ENCODE measurements at places on chromosomes 1 and 21.

DNA sequence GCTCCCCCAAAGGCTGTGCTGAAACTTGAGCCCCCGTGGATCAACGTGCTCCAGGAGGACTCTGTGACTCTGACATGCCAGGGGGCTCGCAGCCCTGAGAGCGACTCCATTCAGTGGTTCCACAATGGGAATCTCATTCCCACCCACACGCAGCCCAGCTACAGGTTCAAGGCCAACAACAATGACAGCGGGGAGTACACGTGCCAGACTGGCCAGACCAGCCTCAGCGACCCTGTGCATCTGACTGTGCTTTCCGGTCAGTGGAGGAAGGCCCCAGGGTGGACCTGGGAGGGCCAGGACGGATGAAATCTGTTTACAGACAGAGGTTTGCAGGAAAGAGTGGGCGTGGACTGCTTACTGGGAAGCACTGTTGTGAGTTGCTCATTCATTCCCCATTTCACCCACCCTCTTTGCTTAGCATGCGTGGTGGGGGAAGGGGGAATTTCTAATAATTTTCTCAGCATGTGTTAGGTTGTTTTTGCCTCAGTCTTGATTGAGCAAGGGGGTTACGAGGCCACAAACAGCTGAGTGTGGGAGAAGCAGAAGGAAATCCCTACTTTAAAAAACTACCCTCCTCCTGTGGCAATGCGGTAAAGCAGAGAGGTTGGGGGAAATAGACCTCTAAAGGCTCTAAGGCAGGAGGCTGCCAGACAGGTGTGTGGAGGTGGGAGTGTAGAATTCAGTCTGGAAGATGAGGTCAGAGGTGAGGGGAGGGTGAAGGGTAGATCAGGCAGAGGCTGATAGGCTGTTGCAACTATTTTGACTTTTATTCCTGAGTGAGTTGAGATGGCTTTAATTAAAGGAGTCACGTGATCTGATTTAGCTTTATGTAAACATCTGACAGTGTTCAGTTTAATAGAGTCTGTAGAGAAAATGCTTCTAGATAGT is 1.3 kb downstream of the FCGR2A start:
- DNase-seq = no peak

GRCh38 chr1:10189659-10190058 is 20.7 kb upstream of the KIF1B start:
- no peak for DNase-seq

- DNase-seq = peak; percentile 45
These were observed 98.6 kb downstream of the NAV1 start for GRCh38 chr1:201637282-201638079.

DNA sequence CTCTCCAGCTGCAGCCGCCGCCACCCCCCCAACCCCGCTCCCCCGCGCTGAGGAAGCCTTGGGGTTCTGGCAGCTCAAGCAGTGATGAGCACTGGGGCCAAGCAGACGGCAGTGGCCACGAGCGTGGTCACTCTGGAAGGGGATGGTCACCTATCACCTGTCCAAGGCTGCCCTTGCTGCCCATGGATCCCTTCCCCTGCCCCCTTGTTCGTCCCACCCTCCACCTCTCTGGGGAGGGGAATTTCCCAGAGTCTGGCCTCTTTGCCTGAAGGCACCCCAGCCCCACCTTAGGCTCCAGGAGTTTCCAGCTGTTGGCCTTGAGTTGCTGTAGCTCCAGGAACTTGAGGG is 7.2 kb upstream of the SMIM12 start:
- DNase-seq = no peak

DNA sequence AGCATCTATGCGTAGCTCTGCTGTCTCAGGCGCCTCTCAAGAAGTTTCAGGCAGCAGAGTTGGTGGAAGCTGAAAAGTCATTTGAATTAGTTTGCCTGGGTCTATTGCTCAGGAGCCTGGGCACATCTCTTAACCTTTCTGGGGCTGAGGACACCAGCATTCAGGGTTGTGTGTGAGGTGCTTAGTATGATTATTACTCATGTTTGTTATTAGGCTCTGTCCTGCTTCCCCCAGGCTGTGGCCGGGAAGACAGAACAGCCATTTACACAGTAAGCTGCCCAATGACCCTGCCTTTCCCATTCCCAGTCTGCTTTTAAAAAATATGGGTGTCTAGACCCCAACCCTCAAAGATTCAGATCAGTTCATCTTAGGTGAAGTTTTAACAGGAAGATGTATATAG is 53.9 kb upstream of the CACNA1E start:
- DNase-seq = no peak

GRCh38 chr1:87147851-87148250 is 180.8 kb upstream of the LMO4 start:
- DNase-seq = no peak

GRCh38 chr1:221720545-221720944 is 21.3 kb downstream of the DUSP10 start:
- DNase-seq = no peak

DNA sequence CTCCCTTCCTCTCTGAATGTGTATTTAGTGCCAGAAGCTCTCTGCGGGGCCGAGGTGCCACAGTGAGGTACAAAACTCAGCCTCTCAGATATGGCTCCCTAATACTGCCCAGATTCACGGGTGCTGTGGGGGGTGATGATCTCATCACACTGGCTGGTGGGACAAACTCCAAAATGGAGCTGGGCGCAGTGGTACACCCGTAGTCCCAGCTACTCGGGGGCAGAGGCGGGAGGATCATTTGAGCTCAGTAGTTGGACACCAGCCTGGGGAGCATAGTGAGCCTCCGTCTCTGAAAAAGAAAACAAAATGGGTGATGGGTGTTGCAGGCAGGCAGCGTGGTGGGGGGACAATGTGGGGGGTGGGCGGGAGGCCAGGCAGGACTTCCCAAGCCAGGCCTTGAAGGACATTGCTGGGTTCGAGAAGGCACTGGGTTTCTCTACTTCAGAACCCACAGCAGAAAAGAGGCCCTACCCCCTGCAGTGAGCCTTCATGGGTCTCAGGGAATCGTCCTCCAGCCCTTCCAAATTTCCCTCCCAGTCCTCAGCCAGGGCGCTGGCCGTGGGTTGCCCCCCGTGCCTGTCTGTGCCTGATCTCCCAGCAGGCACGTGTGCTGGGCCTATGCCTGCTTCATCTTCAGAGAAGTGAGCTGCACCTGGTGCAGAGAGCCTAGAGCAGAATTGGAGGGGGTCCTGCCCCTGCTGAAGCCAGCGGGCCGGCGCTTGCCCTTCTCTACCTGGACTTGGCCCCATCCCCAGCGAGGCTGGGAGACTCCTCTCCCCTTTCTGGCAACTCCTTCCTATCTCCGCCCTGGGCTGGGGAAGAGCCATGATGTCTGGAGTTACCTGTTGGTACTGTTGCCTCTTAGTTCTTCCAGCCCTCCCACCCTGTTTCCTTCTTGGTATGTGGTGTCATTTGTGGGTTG is 14.0 kb downstream of the H6PD start:
- DNase-seq = no peak

GRCh38 chr21:38175306-38175705 is 81.5 kb upstream of the KCNJ15 start:
- DNase-seq = no peak

DNA sequence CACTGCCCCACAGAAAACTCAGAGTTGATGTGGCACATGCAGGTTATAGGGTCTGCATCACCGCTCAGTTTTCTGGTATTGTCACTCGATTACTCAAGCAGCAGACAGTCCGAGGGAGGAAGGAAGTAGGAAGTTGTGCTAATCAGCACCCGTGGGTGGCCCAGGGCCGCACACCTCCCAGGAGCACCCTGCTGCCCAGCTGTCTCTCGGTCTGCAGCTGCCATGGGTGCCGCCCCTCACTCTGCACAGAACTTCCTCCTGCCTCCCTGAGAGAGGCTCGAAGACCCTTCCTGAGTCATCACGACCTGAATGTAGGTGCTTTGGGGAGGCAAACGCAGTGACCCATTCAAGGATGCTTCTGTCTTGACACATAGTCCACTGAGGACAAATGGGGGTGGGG is 4.2 kb upstream of the TFF3 start:
- no peak for DNase-seq

GRCh38 chr21:25170681-25171080 is 436.6 kb downstream of the MRPL39 start:
- DNase-seq = no peak

- DNase-seq = no peak
These were observed 29.0 kb downstream of the SIM2 start for GRCh38 chr21:36727866-36728265.

DNA sequence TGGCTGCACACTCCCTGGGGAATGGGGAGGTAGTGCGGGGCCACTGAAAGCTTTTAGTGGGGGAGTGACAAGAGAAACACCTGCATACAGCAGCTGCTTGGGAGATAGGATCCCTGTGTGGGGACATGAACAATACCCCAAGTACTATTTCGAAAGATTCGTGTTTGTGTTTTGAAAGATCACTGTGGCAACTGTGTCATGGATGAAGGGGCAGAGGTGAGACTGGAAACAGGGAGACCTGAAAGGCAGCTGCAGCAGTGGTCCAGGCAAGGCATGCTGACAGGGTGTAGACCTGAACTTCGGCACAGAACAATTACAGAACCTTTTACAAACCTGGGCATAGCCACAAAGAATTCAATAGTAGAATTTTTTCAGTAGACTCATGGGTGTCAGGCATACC is 32.9 kb downstream of the TENT5C start:
- DNase-seq = no peak

DNA sequence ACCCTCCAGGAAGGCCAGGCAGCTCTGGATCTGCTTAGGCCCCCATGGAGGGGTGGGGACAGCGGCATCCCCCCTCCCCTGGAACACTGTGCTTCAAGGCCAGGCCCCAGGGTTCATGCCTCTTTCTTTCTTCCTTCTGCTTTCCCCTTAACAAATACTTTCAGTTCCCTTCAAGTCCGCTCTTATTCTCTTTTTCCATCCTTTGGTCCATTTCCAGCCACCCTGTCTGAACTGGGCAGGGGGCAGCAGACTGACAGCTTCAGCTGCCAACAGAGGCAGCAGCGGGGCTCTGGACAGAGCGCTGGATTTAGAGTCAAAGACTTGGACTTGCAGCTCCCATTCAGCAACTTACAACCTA is 1.1 kb upstream of the CD244 start:
- no peak for DNase-seq

DNA sequence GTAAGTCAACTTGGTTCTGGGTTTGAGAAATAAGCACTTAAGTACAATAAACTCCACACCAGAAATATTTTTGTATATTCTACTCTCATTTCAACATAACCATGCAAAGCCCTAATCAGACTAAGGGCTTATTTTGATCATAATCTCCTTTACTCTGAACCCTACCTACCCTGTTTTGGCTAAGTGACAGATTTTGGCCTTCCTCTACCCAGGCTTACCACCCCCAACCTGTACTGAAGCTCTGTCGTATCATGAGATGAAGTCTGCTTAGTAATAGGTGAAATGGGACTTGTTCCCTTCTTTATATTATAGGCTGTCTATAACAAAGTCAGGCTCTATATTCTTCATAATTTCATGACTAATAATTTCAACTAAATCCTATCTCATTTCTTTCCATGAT is 135.5 kb downstream of the RERE start:
- DNase-seq = no peak

Measured in AG08396 (cell line).